Kidney capillary endothelial cell (primary cell): ENCODE measurements at places on chromosomes 12 and 14.

DNA sequence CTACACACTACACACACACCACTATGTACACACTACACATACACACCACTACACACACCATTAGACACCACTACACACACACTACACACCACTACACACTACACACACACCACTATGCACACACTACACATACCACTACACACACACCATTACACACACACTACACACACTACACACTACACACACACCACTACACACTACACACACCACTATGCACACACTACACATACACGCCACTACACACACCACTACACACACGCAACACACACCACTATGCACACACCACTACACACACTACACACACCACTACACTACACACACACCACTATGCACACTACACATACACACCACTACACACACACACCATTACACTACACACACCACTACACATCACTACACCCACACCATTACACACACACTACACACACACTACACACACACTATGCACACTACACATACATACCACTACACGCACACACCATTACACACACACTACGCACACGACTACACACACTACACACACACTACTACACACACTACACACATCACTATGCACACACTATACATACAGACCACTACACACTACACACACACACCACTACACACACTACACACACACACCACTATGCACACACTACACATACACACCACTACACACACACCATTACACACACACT lies 13.6 kb downstream of the NOC4L start:
- no peak for DNase-seq

GRCh38 chr12:112962561-112962960 lies 15.8 kb upstream of the OAS2 start:
- DNase-seq = no peak

GRCh38 chr12:49212572-49212971 lies 23.7 kb upstream of the TUBA1A start:
- no peak for DNase-seq

DNA sequence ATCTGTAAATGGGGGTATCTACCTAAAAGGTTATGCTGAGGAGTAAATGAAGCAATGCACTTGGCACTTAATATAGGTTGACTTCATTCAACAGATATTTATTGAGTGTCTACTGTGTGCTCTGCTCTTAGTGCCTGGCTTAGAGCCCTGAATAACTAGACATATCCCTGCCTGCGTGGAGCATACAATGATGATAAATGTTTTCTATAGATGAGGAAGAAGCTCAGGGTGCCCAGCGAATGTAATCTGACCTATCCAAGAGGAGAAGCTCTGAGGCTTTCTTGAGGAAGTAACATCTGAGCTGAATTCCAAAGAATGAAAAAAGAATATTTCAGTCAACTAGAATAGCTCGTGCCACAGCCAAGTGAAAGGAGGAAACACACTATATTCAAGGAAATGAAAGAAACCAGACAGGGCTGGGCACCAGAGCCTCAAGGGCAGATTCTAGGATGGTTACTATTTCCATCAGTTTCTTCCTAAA lies 17.9 kb upstream of the HIGD1C start:
- no peak for DNase-seq

DNA sequence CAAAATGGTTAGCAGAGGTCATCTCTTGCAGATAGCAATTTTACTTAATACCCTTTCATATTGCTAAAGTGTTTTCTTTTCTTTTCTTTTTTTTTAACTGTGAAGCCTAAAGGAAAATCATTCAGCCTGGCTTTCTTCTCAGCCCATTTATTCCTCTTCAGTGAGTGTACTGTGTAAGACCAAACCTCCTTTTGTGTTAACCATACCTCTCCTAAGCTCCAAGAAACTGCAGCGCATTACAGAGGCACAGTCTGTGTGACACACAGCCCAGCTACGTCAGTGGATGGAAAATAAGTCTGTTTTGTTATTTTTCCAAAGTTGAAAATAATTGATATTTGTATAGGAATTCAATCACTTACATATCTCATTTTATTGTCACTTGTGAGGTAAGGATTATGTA lies 21.7 kb downstream of the DCAF5 start:
- DNase-seq = no peak

GRCh38 chr14:65132855-65133254 lies 30.5 kb upstream of the MAX start:
- DNase-seq = no peak

DNA sequence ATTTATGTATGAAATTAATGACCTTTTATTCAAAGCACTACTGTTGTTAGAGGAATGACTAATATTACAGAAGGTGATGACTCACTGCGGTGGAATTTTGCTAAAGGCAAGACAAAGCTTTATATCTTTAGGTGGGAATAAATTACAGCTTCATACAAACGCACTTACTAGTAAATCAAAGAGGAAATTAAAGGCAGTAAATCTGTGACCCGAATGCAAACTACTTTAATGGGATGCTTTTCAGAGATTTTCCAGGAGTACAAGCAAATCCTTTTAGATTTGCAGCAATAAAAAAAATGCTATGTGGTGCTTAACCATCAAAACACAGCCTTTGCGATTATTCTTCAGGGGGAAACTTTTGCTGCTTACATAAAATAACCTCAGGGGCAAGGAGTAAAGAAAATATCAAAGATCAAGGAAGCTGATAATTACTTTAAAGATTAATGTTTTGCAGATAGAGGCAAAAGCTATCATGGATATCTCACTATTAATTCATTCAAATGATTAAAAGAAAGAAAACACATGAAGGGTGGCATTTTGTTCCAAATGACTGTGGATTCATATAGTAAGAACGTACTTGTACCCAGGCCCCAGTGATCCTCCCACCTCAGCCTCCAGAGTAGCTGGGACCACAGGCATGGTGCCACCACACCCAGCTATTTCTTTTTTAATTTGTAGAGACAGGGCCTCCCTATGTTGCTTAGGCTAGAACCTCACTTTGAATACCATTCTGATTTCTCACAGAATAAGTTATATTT lies 98.9 kb downstream of the DENND5B start:
- peak; percentile 90 for DNase-seq

DNA sequence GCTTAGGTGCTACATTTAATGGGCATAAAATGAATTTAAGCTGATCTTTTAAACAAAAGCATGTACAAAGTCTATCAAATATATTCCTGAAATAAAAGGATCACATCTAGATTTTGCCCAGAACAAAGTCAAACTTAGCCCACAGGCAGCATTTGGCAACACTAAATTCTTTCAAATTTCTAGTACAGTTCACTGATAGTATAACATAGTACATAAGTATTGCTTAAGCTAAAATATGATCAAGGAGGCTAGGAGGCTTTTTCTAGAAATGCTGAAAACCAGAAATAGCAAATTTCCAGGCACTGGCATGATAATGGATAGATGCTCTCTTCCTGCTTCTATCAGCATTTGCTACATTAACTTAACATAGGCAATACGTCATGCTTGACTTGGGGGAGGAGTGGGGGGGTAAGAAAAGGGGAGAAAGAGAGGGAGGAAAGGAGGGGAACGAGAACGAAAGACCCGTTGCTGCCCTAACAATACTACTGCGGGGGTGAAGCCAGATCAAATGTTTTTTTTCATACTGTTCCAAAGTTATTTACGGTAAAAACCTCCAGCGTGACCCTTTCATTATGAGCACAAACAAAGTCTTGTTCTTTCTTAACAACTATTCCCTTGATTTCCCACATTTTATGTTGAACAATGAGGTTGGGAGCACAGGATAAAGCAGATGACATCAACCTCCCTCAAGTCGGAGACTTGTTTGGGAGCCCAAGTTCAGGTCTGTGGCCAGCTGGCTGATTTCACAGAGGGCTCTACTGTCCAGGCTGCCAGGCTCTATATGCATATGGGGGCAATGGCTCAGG lies 10.6 kb downstream of the TMED10 start:
- no peak for DNase-seq

DNA sequence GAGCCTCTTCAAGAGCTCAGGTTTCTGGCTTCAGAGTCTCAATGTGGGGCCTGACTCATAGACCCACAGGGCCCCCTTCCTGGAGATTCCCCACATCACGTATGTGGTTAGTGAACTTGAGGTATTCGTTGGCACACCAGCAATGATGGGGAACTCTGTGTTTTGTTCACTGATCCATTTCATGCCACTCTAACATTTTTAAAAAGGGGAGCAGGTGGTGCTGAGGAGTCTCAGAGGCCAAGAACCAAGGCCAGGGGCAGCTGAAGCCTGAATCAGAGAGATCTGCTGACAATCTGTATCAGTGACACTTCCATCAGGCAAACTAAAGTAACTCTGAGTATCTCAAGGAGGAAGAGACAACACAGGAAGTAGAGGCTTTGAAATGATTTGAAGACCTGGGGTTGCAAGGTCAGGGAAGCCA lies 323.4 kb downstream of the VRK1 start:
- no peak for DNase-seq

GRCh38 chr14:104826861-104827176 lies 25.9 kb downstream of the ZBTB42 start:
- DNase-seq = no peak

GRCh38 chr14:90116444-90116843 lies 54.6 kb downstream of the KCNK13 start:
- no peak for DNase-seq

DNA sequence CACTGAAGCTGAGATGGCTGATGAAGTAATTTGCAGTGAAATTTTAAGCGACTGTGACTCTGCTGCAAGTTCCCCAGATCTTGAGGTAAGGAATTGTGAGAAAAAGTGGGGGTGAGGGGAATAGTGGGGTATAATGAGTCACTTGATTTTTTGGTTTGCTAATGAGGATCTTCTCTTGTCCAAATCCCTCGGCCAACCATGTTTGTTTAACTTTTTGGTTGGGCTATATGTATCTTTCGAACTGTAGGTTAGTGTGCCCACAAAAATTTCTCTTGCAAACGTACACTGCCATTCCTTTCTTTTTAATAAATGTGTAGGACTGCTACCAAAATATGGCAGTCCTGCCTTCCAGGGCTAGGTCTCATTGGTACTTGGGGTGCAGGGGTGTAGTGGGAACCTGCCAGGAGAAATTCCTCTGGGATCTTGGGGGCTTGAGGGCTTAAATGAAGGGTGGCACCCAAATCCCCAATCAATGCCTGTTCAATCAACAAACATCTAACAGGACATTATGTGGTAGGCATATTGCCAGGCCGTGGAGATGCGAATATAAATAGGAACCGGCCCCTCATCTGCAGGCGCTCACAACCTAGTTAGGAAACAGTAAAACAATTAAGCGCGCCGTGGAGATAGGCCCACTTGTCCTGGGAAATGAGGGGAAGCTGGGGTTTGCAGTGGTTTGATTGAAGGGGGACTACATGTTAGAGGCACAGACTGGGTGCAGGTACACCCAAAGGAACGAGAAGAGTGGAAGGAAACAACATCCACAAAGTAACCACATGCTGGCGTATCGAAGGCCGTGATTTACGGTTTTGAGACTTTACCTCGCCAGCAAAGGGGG lies 1.3 kb upstream of the PABPN1 start:
- no peak for DNase-seq

GRCh38 chr12:3293446-3294161 lies 197.4 kb upstream of the PRMT8 start:
- DNase-seq = no peak

DNA sequence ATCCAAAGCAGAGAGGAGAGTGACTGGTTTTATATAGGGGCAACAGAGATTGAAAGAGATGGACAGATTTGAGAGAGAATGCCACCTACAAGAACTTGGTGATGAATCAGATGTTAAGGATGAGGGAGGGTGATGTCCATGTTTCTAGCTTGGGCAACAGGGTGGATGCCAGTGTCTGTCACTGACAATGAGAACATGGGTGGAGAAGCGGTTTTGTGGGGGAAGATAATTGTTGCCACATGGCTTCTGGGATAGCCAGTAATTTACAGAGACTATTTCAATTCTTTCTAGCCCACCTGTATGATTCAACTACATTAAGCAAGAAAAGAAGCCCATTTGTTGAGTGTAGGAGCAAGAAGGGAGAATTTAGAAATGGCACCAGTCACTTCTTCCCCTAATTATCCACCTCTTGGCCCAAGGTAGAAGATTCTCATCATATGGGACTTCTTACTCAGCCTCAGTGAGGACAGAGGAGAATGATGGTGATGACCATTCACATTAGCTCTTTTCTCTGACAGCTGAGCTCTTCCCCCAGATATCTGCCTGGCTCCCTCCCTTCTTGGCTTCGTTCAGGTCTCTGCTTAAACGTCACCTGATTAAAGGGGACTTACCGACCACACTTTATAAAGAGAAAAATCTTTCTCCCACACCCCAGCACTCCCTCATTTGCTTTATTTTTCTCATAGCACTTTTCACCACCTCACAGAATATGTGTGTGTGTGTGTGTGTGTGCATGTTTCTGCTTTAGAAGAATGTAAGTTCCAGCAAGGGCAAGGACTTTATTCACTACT lies 117.8 kb downstream of the DUSP6 start:
- no peak for DNase-seq

GRCh38 chr12:100753837-100754236 lies 40.7 kb upstream of the ANO4 start:
- DNase-seq = no peak

- no peak for DNase-seq
Observed at GRCh38 chr12:11729008-11729407, 79.5 kb downstream of the ETV6 start.

- DNase-seq = peak; percentile 29
Observed at GRCh38 chr12:12720672-12721161, 3.5 kb downstream of the CDKN1B start.

DNA sequence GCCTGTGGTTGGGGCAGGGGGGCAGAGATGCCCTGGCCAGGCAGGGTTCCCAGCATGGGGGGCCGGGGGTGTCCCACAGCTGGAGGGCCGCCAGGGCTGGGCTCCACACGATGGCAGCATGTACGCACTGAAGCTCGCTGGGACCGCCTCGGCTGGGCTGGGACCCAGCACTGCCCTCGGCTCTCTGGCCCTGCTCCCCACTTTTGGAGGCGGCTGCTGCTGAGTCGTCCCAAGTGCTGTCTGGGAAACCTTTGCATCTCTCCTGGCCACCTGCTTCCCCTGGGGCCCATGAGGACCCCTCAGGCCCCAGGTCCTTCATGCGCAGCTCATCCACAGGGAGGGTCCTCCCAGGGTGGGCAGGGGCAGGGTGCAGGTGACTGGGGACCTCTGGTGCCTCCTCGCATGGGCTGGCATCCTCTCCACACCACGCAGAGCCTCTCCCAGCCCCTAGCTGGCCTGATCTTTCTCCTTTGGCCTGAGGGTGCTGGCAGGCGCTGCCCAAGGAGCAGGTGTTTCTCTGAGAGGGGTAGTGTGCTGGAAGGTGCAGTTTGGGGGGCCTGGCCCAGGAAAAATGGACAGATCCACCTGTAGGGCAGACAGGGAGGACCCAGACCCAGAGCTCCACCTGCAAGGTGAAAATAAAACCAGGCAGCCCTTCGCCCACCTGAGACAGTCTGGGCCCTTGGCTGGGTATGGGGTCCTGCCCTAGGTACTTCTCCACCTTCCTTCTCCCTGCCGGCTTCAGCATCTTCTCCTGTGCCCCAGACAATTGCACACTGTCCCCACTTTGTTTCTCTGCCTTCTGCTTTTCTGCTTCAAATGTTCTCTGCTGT lies 46.9 kb downstream of the DLK1 start:
- DNase-seq = no peak

GRCh38 chr12:67426067-67426466 lies 156.9 kb downstream of the CAND1 start:
- DNase-seq = no peak

GRCh38 chr14:50107850-50108249 lies 8.5 kb downstream of the VCPKMT start:
- DNase-seq = no peak
